ENCODE measurements at places on chromosomes 5 and 9. TPM values are rescaled to one million over a fixed set of nuclear protein-coding genes. Genes with fewer than 3 reads are reported as not detected.

DNA sequence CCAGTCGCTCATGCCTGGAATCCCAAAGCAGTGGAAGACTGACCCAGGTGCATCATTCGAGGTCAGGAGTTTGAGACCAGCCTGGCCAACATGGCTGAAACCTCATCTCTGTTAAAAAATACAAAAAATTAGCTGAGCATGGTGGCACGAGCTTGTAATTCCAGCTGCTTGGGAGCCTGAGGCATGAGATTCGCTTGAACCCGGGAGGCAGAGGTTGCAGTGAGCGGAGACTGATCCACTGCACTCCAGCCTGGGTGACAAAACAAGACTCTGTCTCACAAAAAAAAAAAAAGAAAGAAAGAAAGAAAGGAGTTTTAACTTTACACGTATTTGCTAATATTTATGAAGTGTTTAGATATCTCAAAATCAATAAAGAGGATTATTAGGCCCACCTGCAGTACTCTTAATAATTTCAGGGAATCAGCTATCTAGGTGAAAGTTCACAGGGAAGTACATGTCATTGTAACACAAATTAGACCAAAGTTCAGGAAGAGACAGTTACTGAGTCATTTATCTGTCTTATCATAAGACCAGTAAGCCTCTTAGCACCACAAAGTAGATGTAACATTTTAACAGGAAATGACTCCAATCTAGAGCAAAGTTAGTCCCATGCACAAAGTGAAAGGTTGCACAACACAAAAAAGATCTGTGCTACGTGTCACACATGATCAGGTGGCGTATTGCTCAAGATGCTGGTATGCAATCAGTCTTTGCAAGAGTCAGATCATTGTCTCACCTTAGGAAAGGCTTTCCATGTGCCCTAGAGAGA lies 34.1 kb upstream of the PLIN2 start:
- DNase-seq = peak; percentile 96
- H3K27me3 ChIP-seq = no peaks in the 10 kb centered on the region
- H3K36me3 ChIP-seq = no peaks in the 10 kb centered on the region
- H3K4me1 ChIP-seq = peaks cover 15% of the 10 kb centered on the region

GRCh38 chr5:11719888-11720481 lies 184.3 kb downstream of the CTNND2 start:
- H3K36me3 ChIP-seq = no peaks in the 10 kb centered on the region
- no peak overlapping the region for H3K27ac ChIP-seq

The ADAMTS16 gene
- total RNA-seq = 0.49 TPM

The PHF24 gene
- 0.25 TPM for total RNA-seq

The SPINK4 gene
- not detected for total RNA-seq

The KCNIP1 gene
- total RNA-seq = not detected

The REXO4 gene
- total RNA-seq = 17.2 TPM
